ENCODE measurements at places on chromosomes 7 and 10.

DNA sequence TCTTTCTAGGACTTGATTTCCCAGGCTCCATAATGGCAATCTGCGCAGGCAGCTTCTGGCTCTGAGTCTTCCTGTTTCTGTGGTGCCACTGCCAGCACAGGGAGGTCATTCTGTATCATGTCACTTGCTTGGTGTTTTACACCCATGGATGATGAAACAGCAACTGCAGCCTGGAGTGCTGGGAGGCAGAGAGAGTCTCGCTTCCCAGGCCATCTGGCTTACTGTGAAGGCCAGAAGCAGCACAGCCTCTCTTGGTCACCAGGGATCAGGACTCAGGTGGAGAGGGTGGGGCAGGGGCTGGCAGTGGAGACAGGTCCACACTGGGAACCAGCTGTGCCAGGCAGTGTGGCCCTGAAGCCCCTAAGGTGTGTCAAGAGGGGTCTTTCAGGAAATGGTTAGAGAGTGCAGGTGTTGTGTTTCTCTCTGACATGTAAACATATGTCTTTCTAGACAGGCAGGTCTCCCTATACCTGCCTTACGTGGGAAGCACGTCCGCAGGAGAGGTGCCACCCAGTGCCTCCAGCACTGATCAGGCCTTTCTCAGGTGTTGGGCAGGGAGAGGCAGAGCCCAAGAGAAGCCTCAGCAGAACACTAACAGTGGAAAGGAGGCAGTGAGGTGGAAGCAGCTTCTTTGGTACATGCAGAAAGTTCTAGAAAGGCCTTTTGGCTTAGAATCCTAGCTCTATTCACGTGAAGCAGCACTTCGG lies 71.4 kb downstream of the INSIG1 start:
- DNase-seq, result no peak

- DNase-seq, result no peak
These were observed 3.4 kb upstream of the BMPR1A start for GRCh38 chr10:86753051-86753450.

DNA sequence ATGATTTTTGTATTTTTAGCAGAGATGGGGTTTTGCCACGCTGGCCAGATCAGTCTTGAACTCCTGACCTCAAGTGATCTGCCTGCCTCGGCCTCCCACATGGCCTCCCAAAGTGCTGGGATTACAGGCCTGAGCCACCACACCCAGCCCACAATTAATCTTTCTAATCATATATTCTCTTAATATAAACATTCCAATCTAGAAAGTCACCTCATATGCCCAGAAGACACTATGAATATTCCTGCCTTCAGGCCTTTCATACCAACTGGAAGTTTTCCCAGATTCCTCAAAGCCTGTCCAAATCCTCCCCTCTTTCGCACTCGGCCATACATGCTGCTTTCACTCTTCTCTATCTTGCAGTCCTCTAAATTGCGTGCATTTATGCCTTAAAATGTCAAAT lies 32.6 kb downstream of the PDZD8 start:
- DNase-seq, result no peak

GRCh38 chr7:12648704-12649261 lies 38.6 kb upstream of the ARL4A start:
- no peak for DNase-seq

- no peak for DNase-seq
These were observed 67.8 kb downstream of the ZNRF2 start for GRCh38 chr7:30352169-30352568.

DNA sequence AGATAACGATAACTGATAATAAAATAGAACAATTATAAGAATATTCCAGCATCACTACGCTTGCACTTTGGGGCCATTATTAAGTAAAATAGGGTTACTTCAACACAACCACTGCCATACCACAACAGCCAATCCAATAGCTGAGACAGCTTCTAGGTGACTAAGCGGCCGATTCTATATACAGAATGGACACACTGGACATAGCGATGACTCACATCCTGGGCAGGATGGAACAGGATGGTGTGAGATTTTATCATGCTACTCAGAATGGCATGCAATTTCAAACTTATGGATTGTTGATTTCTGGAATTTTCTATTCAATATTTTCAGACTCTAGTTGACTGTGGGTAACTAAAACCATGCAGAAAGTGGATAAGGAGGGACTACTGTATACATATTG lies 920.9 kb downstream of the LRMDA start:
- DNase-seq, result no peak

GRCh38 chr7:94907811-94908322 lies 473 bp downstream of the PPP1R9A start:
- DNase-seq, result no peak

- no peak for DNase-seq
These were observed 12.5 kb upstream of the DDIT4 start for GRCh38 chr10:72260976-72261783.

DNA sequence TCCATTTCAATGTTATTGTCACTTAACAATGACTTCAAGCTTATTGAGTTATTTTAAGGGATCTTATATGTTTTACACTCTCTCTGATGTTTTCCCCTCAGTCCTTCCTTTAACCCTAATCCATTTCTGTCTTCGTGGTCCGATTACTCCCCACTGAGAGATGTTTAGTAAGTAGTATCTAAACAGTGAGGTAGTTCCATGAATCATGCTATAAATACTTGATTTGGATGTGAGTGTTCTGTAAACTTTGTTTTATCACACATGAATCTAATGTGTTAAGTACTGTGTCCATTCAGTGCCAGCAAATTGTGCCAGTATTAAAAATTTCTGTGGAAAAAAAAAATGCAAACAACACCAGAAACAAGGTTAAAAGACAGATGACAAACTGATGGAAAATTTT lies 18.6 kb downstream of the RPP30 start:
- no peak for DNase-seq

GRCh38 chr10:98303569-98303968 lies 35.6 kb upstream of the LOXL4 start:
- no peak for DNase-seq

DNA sequence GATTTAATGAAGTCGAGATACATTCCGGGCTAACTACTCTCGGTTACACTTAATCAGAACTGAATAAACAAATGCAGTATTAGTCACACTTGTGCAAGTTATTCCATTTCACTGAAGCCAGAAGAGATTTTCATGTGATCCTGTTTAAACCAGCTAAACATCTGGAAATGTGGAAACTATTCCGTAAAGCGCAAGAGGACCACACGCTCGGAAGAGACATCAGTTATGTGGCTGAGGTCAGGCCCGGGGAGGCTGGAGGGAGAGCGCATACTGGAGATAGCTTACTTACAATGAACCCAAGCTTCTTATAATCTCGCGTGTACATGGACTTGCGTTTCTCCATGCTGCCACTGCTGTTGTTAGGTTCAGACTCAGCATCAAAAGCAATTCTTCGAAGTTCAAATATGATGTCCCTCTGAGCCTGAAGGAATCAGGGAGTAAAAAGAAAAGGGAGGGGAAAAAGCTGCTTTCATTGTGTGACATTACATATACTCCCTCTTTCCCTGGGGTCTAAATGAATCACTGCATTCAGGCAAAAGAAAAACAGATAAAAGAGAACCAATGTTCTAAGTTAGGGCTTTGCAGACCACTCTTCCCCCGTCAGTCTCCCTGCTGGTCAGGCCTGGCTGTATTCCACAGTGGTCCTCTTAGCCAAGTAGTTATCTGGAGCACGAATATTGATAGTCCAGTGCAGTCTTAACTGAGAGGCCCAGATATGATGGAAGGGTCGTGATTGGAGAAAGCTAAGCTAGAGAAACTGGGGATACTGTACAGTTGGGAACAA lies 237.4 kb downstream of the ELMO1 start:
- no peak for DNase-seq

DNA sequence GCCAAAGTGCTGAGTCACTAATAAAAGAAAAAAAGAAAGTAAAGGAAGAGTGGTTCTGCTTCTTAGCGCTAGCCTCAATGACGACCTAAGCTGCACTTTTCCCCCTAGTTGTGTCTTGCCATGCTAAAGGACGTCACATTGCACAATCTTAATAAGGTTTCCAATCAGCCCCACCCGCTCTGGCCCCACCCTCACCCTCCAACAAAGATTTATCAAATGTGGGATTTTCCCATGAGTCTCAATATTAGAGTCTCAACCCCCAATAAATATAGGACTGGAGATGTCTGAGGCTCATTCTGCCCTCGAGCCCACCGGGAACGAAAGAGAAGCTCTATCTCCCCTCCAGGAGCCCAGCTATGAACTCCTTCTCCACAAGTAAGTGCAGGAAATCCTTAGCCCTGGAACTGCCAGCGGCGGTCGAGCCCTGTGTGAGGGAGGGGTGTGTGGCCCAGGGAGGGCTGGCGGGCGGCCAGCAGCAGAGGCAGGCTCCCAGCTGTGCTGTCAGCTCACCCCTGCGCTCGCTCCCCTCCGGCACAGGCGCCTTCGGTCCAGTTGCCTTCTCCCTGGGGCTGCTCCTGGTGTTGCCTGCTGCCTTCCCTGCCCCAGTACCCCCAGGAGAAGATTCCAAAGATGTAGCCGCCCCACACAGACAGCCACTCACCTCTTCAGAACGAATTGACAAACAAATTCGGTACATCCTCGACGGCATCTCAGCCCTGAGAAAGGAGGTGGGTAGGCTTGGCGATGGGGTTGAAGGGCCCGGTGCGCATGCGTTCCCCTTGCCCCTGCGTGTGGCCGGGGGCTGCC lies at the start of gene IL6:
TSS of gene IL6 (plus strand) at position 294 of the 807 bp plus-strand sequence. CDS start at position 357, 63 bp downstream.
- DNase-seq, result no peak

GRCh38 chr10:17989908-17990767 lies 38.4 kb downstream of the SLC39A12 start:
- no peak for DNase-seq

GRCh38 chr7:72217151-72217550 lies 195.0 kb downstream of the CALN1 start:
- no peak for DNase-seq

GRCh38 chr10:22625516-22626290 lies 88.7 kb downstream of the PIP4K2A start:
- DNase-seq, result no peak
